Activated naive CD4-positive, alpha-beta T cell treated with Interleukin-2 at 50 U/mL for 16 hours (primary cell): ENCODE measurements at places on chromosomes 12 and 14.

DNA sequence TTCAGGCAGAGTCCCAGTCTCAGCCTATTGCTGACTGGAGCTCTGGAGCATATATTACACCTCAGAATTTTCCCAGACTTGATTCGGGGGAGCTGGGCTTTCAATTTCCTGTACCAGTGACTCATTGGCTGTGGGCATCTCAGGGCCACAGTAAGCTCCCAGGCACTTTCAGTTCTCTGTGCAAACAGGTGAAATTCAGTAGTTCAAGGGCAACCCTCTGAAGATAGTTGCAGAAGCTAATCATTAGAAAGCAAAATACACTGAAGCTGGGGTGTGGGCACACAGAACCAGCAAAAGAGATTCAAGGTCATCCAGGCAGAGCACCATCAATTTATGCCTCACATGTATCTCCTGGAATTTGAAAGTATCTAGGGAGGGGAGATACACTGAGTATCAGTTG is 8.1 kb upstream of the NIN start:
- DNase-seq: no peak

DNA sequence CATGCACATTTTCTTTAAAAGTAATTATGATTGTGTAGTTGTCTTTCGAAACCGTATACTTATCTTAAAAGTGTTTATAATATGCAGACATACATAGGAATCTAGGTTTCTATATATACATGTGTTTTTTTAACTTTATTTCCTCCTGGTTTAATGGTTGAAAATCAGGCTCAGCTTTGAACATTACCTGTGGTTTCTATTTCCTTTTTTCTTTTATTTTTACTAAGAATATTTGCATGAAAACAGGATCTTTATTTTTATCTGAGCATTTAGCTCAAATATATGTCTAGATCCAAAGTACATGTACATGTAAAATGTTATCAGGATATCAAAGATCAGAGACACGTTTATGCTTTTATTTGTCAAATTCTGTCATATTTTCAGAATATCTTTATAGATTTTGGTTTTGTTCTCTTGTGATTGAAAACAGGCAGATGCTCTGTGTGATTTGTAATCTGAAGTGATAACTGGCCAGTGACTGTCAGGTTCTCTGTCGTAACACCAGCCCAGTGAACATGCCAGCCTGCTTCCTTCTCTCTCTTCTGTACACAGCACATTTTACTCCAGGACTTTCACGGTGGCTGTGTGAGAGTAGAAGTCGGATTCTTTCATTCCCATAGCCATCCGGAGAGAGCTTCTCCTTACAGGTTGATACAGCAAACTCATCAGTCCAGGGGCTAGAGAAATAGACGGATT is 13.7 kb downstream of the TCTN1 start:
- no peak for DNase-seq

DNA sequence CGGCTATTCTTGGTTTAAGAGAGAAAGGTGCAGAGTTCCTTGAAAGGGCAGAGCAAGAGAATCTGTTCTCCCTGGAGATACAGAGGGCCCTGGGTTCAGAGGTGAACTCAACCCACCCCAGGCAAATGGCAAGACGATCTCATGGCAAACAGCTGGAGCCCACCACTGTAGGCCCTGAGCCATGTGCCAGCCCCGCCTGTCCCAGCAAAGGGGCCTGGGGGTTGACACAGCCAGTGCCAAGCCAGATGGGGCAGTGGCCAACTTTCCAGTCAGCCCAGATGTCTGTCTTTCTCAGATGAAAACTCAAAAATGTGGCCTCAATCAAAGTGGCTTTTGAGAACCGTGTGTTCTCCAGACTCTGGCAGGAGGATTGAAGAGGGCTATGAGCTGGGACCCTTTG is 51.8 kb downstream of the ISCA2 start:
- no peak for DNase-seq

DNA sequence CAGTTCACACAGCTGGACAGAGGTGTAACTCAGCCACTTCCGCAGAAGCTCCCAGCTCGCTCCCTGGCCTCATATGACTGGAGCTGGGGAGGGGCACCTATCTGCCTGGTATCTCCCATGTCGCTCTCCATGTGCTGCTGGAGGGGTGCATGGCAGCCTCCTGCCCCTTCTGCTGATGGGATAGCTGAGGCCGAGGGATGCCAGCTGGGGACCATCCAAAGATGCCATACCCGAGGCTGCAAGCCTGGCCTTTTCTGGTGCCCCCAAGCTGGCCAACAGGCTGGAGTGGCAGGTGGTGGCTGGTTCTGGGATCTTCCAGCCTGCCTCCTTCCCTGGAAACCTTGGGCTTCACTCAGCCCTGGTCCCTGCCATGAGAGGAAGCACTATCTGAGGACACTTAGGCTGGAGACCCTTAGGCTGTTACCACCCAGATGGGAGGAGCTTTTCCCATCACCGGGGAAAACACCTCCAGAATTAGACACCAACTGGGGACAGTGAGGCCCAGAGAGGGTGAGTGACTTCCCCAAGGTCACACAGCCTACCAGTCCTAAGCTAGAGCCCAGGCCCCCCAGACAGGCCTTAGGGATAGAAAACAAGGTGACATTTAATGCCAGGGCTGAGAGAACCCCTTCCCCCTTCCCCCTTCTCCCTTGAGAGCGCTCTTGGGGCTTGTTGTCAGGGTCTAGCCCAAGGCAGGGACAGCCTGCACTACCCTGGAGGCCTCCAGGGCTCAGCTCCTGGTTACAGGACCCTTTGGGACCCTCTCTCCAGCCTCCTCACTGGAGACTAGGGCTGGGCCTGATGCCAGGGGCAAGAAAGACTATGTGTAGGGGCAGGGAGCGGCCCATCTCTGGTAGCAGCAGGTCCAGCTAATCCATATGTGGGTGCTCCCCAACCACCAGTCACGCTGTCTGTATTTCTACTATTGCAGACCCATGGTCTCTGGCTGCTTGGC is 7.1 kb downstream of the DTX1 start:
- DNase-seq: no peak

- DNase-seq: no peak
Observed at GRCh38 chr12:113808095-113808951, 157.8 kb downstream of the RBM19 start.

- DNase-seq: no peak
Observed at GRCh38 chr14:68653804-68654203, 139.1 kb downstream of the ZFP36L1 start.

- DNase-seq: no peak
Observed at GRCh38 chr12:85156569-85156968, 120.4 kb downstream of the LRRIQ1 start.

DNA sequence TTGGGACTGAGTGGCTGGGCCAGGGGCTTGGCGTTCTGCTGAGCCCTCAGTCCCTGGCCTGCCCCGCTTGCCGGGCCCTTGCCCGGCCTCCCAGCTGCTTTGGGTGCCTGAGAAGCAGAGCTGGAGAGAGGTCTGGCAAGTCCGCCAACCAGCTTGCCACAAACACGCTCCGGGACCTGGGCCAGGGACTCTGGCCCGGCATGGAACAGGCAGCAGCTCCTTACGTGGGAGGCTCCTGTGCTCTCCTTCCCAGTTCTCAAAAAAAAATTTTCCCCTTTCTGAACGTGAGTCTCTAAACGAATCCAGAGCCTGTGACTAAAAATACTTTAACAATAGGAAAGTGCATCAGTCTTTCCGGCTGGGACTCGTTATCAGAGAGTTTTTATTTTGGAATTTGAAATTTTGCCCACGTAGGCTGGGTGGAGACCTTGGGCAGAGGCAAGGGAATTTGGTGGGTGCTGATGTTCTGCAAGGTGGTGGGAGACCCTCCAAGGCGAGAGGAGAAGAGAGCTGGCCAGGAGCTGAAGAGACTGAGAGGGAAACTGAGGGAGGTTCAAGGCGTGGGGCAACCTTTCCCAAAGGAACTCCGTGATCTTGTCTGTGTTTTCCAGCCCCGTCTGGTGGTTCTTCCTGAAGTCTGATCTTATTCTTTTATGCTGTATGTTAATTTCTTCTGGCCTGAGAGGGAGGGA is 6.8 kb upstream of the NR4A1 start:
- DNase-seq: no peak

DNA sequence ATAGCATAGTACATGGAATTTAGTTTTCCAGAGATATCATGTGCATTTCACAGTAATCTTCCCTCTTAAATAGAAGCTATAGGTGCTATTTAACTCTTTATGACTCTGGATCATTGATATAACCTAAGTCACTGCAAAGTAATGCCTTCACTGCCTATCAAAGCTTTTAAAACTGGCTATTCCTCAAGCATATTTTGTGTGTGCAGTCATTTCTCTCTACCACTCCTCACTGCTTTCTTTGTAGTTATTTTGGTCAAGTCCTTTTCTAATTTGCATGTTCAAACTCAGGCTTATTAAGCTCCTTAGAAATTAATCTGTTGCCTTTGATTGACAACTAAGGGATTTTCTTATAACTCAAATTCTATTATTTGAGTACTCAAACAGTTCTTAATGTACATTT is 79.4 kb upstream of the PLEKHG7 start:
- DNase-seq: no peak

- no peak for DNase-seq
Observed at GRCh38 chr14:73680821-73681220, 33.4 kb downstream of the PNMA1 start.

DNA sequence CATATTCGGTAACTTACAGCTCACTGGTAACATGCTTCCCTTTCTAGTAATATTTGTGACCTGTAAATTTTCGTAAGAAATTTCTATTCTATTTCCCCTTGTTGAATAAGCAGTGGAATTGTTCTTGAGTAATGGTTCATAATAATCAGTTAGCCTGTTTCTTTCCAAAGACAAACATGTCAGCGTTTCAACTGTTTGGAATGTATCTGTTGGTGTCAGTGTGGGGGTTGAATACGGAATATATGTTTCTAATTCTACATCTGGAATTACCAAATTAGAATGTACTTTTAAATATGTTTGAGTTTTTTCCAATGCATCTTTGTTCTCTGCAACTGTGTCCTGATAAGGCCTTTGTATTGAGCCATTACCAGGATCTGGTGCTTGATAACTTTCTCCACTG is 2.0 kb downstream of the BBS10 start:
- no peak for DNase-seq

- DNase-seq: no peak
Observed at GRCh38 chr14:96486705-96487104, 15.5 kb upstream of the PAPOLA start.

- DNase-seq: no peak
Observed at GRCh38 chr12:76449016-76449415, 100.8 kb upstream of the BBS10 start.

DNA sequence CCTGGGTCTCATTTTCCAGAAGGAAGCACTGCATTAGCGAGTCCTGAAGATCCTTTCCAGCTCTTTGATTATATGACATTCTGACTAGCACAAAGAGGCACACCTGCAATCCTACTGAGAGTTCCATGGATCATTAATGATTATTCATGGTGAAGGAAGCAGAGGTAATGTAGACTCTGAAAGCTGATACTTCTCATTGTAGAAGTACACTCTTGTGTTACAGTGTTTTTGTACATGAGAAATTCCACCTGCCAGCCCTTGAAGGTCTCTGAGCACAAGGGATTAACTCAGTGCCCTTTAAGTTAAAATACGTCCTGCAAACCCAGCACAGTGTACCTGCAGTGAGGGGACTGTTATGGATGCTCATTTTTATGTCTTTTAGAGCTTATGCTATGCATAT is 558.8 kb upstream of the FBXO33 start:
- DNase-seq: no peak

- peak; percentile 29 for DNase-seq
Observed at GRCh38 chr14:106277503-106277902, 751.1 kb downstream of the TMEM121 start.

GRCh38 chr14:96100161-96101064 is 61.3 kb downstream of the C14orf132 start:
- peak; percentile 60 for DNase-seq

- peak; percentile 4 for DNase-seq
Observed at GRCh38 chr12:121295116-121295745, 1.3 kb downstream of the CAMKK2 start.

DNA sequence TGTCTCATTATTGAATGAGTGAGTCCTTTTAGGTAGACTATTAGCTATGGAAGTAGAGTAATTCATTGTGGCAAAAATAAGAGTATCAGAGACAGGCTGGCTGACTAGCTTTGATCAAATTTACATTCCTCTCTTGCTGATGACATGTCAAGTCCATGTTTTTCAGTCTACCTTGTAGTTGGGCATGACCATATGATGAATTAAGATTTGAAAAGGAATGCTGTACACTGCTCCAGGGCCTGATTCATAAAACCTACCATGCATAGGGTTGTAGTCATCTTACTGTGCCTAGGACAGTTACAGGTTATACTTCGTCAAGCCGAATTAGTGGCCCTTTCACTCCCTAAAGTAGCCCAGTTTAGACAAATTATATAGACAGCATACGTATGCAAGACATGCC is 545.7 kb upstream of the MIS18BP1 start:
- no peak for DNase-seq

- DNase-seq: no peak
Observed at GRCh38 chr12:131672311-131672940, 38.5 kb upstream of the SFSWAP start.

DNA sequence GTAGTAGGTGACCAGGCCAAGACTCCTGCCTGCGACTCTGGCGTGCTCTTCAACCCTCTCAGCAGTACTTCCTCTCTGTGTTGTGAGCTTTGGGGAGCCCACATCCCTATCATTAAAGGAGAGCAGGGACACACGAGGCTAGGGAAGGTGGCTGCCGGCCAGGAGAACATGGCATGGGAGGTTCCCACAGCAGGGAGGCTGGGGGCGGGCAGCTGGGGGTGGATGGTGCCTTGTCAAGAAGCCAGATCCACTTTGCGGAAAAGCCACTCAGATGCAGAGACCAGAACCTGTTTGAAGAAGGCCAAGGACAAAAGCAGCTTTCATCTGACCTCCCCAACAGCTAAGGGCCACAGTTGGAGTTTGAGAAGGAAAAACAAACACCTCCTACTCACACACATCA is 198.6 kb downstream of the BCL11B start:
- DNase-seq: no peak
